Fibroblast of lung (primary cell): ENCODE measurements at places on chromosomes 12 and 14. TPM values are rescaled to one million over a fixed set of nuclear protein-coding genes. Genes with fewer than 3 reads are reported as not detected.

GRCh38 chr12:88266806-88267360, 124.8 kb downstream of the TMTC3 start:
- DNase-seq, result no peak

DNA sequence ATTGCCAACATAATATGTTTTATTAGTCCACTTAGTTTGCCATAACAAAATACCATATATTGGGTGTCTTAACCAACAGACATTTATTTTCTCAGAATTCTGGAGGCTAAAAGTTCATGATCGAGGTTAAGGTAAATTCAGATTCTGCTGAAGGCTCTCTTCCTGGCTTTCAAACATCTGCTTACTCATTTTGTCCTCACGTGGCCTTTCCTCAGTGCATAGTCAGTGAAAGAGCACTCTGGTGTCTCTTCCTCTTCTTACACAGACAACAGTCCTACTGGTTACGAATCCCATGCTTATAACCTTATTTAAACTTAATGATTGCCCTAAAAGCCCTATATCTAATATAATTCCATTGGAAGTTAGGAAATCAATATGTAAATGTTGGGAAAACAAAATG, 479.7 kb downstream of the FSCB start:
- no peak for DNase-seq

DNA sequence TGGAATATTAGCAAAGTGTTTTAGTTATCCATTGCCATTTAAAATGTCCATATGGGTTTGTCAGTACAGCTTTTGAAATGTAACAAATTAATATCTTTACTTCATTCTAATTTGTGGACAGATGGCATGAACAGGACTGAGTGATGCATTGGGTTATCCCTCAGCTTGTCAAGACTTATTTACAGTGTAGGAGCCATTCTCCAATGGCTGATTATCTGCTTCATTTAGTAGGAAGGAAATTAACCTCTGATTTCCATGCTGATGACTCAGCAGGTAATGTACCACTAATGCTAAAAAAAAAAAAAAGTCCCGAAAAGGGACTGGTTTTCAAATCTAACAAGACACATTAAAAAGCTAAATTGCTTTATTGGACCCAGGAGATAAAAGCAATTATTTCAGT, 1149.0 kb upstream of the USP15 start:
- DNase-seq, result no peak

GRCh38 chr12:128779901-128780300, 43.9 kb downstream of the SLC15A4 start:
- no peak for DNase-seq

DNA sequence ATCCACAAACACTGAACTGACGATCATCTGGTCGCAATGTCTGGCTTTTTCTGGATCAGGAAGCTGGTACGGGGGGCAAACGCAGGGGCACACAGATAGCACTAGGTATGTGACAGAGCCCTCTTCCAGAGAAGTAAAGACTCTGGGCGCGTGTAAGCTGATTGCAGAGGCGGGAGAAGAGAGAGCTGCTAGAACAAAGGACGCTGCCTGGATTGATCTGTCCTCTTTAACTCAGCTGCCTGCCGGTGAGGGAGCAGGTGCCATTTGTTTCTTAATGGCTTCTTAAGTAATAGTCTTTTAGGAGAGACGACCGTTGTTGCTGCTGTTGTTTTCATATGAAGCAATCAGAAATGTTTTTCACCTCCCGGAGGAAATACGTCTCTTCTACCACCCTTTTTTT, 77.3 kb downstream of the GLT1D1 start:
- DNase-seq, result no peak

DNA sequence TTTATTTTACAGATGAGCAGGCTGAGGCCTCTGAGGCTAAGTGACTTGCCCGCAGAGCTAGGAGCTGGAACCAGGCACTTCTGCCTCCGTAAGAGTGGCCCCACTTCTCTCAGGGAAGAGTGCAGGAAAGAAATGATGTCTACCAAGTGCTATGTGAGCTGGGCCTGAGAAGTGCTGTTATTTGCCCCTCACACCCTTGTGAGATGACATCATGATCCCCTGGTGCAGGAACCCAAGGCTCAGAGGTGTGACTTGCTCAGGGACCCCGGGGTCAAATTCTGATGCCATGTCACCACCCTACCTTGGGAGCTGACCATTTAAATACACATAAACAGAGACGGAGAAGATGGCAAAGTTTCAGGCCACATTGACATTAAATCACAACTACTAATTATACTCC, 63.7 kb upstream of the DDX11 start:
- DNase-seq, result no peak

DNA sequence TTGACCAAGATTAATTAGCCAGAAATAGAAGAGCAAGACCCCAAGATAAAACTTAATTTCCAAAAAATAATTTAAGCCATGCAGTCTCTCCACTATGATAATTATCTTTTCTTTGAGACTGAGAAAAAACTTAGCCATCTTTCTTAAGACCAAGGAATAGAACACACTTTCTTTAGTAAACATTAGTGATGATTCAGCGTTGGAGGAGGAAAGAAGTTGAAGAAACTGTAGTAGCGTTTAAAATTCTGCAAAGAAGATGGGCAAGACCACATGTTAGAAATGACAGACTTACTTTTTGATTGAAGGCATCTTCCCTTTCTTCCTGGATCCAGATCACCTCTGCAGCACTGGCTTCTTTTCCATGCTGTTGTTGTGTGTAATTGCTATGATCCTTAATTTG, 124.8 kb upstream of the RASSF8 start:
- DNase-seq, result peak; percentile 39

The PSME1 gene
- 172 and 177 TPM in 2 replicates for total RNA-seq

- DNase-seq, result no peak
Measured at GRCh38 chr14:91416744-91417119, 888 bp downstream of the CCDC88C start.

- no peak for DNase-seq
Measured at GRCh38 chr14:54946500-54946899, 43.9 kb upstream of the GCH1 start.

The EID3 gene
- total RNA-seq, result 8.2 and 18.0 TPM in 2 replicates

DNA sequence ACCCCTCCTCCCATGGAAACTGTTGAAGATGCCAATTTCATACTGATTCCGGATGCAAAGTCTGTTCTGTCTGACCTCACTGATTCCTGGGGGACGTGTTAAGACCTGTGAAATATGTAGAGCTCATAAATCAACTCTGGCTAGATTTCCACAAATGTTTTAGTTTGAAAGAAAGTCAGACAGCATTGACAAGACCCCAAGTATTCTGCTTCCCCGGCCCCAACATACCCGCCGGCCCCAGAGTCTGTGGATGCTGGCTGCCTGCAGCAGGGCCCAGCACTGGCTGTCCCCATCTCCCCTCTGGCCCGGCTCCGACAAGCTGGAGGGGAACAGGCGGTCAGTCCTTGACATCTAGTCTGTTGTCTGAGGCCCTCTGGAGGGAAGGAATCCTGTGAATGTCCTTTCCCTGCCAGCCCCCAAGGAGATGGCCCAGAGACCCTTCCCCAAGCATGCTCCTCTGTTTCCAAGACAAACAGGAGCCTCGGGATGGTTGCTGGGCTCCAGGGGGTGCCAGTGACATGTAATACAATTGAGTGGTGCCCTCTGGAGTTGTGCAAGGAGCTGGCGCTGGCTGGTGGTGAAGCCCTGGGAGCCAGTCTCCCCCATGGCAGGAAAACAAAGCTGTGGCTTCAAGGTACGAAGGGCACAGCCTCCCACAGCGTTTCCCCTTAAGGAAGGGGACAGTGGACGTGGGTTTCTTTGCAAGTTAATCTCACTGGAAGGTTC, 22.3 kb downstream of the FBLN5 start:
- DNase-seq, result peak; percentile 52

GRCh38 chr14:89160437-89160836, 256.6 kb downstream of the FOXN3 start:
- DNase-seq, result no peak

The PRKAB1 gene
- total RNA-seq, result 14.6 and 17.0 TPM in 2 replicates

- DNase-seq, result no peak
Measured at GRCh38 chr12:103169-103981, 36.8 kb downstream of the IQSEC3 start.

The KRT78 gene
- not detected in 2 replicates for total RNA-seq

DNA sequence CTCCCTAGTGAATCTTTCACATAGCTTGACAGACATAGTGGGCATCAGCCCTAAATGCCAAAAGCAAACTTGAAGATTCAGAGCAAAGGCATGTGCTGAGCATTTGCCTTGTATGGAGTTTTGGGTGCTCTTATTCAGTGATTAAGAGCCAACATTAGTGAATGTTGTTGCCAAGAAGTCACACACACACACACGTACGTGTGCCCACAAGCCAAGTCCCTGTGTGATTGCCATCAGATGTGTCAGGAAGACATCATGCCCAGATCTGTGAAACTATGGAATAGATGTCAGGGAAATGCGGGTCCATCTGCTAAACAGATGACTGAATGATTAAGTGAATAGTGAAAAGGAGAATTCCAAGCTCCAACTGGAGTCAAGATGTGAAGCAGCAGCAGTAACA, 149.0 kb downstream of the AKAP6 start:
- peak; percentile 59 for DNase-seq

- DNase-seq, result no peak
Measured at GRCh38 chr12:25156061-25156460, 38.9 kb downstream of the DNAI7 start.

The ZDHHC22 gene
- total RNA-seq, result not detected in 2 replicates

DNA sequence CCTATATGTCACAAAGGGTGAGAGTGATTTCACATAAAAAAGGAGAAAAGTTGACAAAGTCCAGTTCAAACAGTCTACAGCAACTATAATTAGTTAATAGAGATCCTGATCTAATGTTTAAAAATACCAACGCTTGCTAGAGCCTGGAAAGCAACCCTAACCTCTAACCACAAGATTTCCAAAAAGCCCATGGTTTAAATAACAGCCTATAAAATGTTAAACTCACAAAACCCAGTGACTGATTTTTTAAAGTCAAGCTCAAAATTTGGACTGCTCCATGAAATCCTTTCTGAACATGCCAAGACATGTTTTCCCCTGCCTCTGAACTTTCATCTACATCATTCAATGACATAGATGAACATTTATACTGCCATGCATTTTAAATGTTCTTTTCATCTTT, 81.6 kb downstream of the PLEKHG7 start:
- peak; percentile 76 for DNase-seq

- peak; percentile 40 for DNase-seq
Measured at GRCh38 chr12:11577658-11578260, 71.7 kb upstream of the ETV6 start.
